Activated CD4-positive, alpha-beta T cell treated with anti-CD3 and anti-CD28 coated beads, Interleukin-2, amount 50 U/mL, for 16 hours (primary cell): ENCODE measurements at places on chromosomes 4 and X.

DNA sequence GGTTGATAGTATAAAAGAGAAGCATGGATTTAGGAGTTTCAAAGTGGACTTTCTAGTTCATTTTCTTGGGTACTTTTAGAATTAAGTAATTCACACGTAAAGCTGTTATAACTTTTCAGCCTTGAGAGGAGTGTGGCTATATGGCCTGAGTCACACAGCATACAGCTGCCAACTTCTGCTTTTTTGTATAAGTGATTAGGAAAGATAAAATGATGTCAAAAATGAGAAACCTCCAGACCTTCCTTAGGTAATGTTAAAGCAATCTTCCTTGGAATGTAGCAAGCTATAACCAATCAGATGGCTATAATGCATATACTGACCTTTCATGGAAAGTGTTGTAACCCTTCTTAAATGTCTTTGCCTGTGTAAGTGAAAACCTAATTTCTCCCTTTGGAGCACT is 39.2 kb downstream of the RAB40AL start:
- DNase-seq, result no peak

DNA sequence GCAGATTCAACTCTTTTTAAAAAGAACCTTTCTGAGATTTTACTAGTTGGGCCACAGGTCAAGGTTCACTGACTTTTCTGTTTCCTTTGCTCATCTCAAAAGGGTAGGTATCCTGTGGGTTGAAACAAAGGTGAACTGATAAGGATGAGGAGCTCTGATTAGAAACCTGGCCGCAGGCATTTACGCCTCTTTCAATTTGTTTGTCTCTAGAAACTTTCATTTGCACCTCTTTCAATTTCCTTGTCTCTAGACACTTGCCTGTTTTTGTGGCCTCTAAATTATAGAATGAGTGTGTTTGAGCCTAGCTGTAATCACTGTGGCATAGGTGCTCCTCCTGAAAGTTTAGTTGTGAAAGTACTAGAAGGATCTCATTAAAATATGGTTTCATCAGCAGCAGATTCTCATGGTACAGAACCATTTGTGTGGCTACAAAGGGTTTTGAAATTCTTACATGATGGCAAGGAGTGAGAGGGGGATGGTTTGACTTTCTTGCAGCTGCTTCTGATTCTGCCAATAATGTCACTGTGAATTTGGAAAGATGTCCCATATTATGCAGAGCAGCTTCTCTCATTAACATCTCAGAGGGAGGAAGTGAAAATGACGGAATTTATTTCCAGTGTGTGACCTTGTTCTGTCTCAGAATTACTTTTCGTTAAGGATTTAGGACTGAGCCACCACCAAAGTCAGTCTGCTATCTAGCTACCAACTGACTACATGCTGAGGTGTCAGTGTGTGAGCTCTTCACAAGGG is 142.2 kb downstream of the SH2D1A start:
- no peak for DNase-seq

GRCh38 chrX:4094926-4095325 is 381.5 kb upstream of the PRKX start:
- no peak for DNase-seq

- DNase-seq, result no peak
Measured at GRCh38 chrX:101219864-101220346, 319 bp downstream of the DRP2 start.

DNA sequence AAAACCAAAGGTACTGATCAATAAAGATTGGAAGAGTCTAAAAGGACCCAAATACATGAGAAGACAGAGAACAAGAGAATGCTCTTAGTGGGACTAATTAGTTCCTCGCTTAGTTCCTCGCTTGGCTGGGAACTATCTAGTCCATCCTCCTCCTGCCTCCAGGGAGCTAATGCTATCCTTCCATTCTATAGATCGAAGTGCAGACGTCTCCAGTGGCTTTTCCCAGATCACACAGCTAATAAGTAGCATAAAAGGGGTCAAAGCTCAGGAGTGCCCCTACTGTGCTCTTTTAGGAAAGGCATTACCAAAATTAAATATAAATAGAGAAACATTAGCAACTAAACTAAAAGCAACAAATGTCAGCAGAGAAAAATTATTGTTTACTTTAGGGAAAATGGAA is 42.3 kb upstream of the PPARGC1A start:
- no peak for DNase-seq

GRCh38 chr4:83591730-83592129 is 55.8 kb downstream of the GPAT3 start:
- DNase-seq, result no peak

- no peak for DNase-seq
Measured at GRCh38 chr4:148980782-148981480, 538.7 kb upstream of the NR3C2 start.

- no peak for DNase-seq
Measured at GRCh38 chrX:137562096-137562495, 3.8 kb upstream of the ZIC3 start.

DNA sequence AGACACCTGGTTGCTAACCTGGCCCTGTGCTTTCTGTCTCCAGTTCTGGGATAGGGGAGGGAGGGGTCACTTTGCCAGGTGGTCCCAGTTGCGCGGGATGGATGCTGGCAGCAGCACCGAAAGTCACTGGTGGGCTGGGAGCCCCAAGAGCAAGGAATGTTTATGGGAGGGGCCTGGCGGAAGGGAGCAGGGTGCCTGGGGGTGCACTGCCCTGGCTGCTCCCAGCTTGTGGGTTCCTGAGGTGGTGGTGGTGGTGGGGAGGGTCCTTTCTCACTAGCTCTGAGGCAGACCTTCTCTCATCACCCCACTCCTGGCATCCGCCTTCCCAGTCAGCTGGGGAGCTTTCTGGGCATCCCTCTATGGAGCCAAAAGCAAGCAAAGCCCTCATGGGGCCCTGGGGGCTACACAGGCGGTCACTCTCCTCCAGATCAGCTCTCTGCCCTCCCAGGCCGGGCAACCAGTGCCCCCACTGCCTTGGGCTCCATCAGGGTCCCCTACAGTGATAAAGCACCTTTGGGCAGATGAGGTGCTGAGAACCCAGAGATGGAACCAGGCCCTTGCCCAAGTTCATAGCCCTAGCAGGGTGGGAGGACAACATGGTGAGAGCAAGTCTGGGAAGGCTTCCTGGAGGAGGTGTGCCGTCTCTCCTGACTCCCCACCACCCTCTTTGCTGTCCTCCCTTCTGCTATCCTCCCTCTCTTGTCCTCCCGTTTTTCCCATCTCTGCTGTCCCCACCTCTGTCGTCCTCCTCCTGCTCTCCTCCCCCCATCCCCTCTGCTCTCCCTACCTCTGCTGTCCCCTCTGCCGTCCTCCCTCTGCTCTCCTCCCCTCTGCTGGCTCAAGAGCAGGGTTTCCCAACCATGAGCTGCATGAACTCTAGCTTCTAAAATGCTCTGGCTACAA is 16.0 kb downstream of the FGFR3 start:
- DNase-seq, result no peak

DNA sequence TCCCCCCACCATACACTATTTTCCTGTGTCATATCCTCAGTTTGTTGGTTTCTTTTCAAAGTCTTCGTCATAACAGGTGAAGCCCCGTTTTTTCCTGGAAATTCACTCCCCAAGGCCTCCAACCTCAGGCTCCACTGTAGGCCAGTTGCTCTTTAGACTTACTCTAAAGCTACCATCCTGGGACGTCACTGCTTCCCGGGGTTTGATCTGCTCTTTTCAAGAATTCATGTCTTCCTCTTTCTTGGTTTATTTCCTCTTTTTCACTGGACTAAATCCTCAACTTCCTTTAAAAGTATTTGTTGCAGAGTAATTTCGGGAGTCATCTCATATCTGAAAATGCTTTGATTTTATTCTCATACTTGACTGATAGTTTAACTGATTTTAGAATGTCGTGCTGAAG is 6.5 kb upstream of the SERTM2 start:
- no peak for DNase-seq

- no peak for DNase-seq
Measured at GRCh38 chr4:26003056-26003455, 89.0 kb downstream of the SMIM20 start.
